Skeletal muscle cell (primary cell): ENCODE measurements at places on chromosomes 6 and 20.

- no peak for DNase-seq
These were observed 47.4 kb upstream of the PAK5 start for GRCh38 chr20:9886227-9886626.

DNA sequence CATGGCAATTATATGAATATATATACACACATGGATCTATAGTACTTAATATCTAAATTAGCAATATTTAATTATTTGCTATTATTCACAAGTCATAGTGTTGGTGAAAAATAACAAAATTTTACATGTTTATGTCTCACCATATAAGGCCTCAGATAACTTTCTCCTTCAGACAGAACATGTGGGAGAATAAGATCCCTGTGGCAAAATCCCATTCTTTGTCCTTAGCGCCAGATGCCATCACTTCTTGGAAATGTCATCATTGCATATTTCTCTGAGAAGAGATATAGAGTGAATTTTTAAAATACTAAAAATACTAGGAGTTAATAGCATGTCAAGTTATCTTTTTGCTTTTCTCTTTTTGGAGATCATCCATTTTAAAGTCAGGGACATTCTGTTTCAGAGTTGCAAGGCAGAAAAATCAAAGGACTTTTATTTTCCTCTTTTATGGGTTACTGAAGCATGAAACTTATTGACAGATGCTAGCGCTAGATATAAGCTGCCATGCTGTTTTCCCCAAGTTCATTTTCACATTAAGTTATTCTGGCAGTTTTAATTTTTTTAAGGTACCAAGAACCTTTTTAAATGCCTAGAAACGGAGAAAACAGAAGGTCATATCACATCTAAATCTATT, 30.4 kb upstream of the STXBP5 start:
- no peak for DNase-seq

GRCh38 chr6:122511193-122511924, 39.8 kb upstream of the SERINC1 start:
- no peak for DNase-seq

GRCh38 chr6:168102315-168102985, 23.4 kb upstream of the FRMD1 start:
- DNase-seq = no peak

- DNase-seq = no peak
These were observed 18.1 kb downstream of the UQCC2 start for GRCh38 chr6:33693186-33694105.

DNA sequence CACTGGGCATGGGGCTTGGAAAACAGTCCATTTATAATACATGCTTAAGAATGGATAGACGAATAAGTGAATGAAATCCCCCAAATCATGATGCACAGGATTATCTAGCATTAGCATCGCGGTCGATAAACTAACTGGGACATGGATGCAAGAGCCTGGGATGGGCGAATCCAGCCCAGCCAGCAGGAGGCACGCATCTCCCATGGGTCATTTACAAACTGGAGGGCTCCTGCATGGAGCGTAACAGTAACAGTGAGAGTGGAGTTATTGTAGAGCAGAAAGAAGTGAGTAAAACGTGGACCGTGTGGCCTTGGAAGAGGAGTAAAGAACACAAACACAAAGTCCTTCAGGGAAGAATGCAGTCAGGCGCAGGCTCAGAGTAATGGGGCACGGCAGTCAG, 136.5 kb downstream of the AGPAT4 start:
- no peak for DNase-seq
